CD4-positive, alpha-beta T cell (primary cell): ENCODE measurements at places on chromosomes 3 and 15. TPM values are rescaled to one million over a fixed set of nuclear protein-coding genes. Genes with fewer than 3 reads are reported as not detected.

DNA sequence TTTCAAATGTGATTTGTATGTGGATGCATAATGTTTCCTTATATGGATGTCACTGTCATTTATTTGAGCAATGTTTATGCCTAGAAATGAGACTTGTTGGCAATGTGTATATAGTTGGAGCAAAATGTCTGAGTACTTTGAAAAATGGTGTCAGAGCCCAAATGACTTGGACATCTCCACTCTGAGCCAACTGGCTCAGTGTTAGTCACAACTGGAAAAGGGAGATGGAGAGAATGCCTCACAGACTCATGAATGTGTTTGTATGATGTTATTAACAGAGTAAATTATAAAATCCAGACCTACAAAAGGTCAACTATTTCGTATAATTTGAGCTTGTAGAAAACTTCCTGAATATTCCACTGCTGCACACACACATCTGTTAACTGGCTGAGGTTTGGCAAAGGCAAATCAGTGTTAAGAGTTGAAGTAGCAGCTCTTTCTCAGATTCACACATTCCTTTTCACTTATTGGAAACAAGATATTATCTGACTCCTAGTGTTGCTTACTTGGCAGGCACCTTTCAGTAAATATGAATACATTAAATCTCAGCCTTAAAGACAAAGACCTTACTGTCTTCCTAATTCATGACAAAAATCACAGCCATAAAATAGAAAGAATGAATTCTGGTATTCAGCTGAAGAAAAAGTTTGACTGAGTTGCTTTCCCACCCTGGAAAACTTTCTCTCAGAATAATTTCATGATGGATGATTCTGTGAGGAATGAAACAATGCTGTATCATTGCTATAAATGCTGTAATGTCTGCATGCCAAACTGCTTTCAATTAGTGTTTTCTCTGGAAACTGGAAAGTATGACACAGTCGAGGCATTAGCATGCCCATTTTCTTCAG is 27.0 kb downstream of the ADIPOQ start:
- no peak overlapping the region for H3K27ac ChIP-seq
- H3K36me3 ChIP-seq = no peaks in the 10 kb centered on the region
- H3K27me3 ChIP-seq = no peaks in the 10 kb centered on the region
- no peak for DNase-seq
- H3K4me1 ChIP-seq = peaks cover 11% of the 10 kb centered on the region

Gene GUCA1C
- not detected for total RNA-seq

- DNase-seq = no peak
- no peak overlapping the region for H3K27ac ChIP-seq
- H3K4me3 ChIP-seq = no peak overlapping the region
- no peaks in the 10 kb centered on the region for H3K36me3 ChIP-seq
- no peaks in the 10 kb centered on the region for H3K27me3 ChIP-seq
- peaks cover 11% of the 10 kb centered on the region for H3K4me1 ChIP-seq
Observed at GRCh38 chr3:195411836-195412235, 31.0 kb downstream of the ACAP2 start.

Gene ADPRH
- total RNA-seq = 0.36 TPM

DNA sequence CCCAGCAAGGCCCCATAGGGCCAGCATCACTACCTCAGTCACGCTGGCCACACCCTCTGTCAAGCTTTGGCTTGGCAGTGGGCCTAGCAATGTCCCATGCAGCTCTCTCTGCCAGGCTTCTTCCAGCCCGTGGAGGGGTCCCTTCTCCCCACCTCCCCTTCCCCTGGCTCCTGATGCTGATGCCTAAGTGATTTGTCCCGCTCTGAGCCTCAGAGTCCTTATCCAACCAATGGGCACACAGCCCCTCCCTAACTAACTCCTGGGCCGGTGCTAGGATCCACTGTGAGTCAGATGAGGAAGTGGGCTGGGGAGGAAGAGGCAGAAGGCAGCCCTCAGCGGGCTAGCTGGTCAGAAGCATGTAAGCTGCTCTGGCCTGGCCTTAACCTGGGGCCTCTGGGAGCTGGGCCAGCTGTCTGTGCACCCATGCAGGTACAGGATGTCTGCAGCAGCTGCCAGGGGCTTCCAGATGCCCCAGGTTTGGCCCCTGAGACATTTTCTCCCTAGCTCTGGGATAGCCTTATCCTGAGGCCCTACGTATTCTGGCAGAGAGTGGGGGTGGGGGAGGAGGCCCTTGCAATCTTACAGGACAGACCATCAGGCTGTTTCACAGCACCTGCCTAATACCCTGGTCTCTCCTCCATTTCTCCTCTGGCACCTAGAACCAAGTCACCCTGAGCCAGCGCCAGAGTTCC is 740 bp upstream of the ZBTB47 start:
- H3K27me3 ChIP-seq = no peaks in the 10 kb centered on the region
- peaks cover 31% of the 10 kb centered on the region for H3K4me1 ChIP-seq
- no peak overlapping the region for H3K4me3 ChIP-seq
- H3K27ac ChIP-seq = no peak overlapping the region
- no peak for DNase-seq
- peaks cover 8% of the 10 kb centered on the region for H3K36me3 ChIP-seq

- H3K36me3 ChIP-seq = no peaks in the 10 kb centered on the region
- H3K27ac ChIP-seq = no peak overlapping the region
- H3K4me3 ChIP-seq = no peak overlapping the region
- DNase-seq = no peak
Observed at GRCh38 chr3:122893754-122894668, 99.1 kb downstream of the SLC49A4 start.

- H3K27ac ChIP-seq = no peak overlapping the region
- DNase-seq = no peak
- no peaks in the 10 kb centered on the region for H3K27me3 ChIP-seq
- H3K4me1 ChIP-seq = no peaks in the 10 kb centered on the region
- no peak overlapping the region for H3K4me3 ChIP-seq
- no peaks in the 10 kb centered on the region for H3K36me3 ChIP-seq
Observed at GRCh38 chr3:169562988-169563774, 100.3 kb downstream of the MECOM start.

Gene GALNT15
- total RNA-seq = not detected

DNA sequence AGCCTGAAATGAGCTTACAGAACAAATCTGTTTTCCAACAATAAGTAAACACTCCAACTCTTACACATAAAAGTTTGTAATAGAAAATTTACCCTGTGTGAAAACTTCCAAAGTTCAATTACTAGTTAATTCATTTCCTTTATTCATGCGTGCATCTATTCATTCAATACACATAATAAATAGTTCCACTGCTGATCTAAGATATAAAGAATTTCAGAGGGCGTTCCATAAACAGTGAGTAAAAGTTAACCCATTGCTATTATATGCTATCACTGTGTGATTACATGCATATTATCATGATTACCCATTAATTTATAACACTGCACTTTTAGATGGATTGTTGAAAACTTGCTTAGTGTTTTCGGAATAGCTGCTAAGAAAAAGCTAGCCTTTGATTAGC is 36.2 kb upstream of the CFAP20DC start:
- no peak overlapping the region for H3K4me3 ChIP-seq
- H3K4me1 ChIP-seq = no peaks in the 10 kb centered on the region
- no peaks in the 10 kb centered on the region for H3K36me3 ChIP-seq
- no peaks in the 10 kb centered on the region for H3K27me3 ChIP-seq
- no peak for DNase-seq
- no peak overlapping the region for H3K27ac ChIP-seq

Gene ICE2
- 20.4 TPM for total RNA-seq

DNA sequence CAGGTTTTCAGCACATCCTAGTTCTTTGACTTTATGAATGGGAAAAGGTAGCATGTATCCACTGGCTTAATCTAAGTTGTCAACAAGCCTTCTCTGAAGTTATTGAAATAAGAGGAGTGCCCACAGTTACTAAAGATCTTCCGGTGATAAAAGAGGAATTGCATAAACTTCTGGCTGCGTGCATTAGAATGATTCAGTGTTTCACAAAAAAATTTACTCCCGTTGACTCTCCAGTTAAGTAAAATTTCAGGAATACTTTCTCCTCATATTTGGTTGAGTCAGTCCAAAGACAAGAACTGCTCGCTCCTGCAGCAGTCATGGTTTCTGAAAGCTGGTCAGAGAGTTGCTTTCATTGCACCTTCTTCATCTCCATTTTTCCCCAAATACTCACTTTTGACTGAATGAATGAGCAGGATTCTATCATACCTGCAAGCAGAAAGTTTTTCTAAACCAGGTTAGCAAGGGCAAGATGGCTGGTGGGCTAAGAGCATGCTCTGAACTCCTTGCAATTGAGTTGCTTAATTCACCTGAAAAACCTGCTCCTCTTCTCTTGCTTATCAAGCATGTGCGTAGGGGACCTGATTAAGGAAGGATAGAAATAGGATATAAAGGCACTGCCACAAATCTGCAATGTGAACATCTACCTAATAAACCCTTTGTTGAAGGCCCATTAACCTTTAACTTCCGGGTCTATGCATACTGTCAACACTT is 64.2 kb upstream of the TIMP4 start:
- H3K36me3 ChIP-seq = no peaks in the 10 kb centered on the region
- H3K27ac ChIP-seq = no peak overlapping the region
- H3K4me1 ChIP-seq = no peaks in the 10 kb centered on the region
- DNase-seq = no peak
- peaks cover 5% of the 10 kb centered on the region for H3K27me3 ChIP-seq
- no peak overlapping the region for H3K4me3 ChIP-seq
